AML-193 (cell line): ENCODE measurements at places on chromosomes 3 and 15.

GRCh38 chr3:10169000-10169496 lies 4.3 kb downstream of the IRAK2 start:
- no peak for DNase-seq

DNA sequence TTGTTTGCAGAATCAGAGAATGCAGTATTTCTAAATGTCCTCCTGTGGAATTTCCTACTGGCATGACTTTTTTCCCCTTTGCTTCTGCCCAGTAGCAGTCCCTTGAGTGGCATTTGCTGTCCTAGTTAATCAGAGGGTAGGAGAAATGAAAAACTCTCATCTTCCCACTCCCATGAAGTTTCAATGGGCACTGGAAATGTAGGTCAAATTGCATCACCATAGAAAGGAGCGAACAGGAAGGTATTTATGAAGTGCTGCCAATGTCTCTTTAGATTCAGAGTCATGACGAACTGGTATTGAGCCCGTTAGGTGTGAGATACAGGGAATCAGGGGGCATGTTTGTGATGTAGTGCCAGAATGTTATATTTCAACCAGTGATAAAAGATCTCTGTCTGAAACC lies 23.2 kb downstream of the ATXN7 start:
- DNase-seq, result no peak

DNA sequence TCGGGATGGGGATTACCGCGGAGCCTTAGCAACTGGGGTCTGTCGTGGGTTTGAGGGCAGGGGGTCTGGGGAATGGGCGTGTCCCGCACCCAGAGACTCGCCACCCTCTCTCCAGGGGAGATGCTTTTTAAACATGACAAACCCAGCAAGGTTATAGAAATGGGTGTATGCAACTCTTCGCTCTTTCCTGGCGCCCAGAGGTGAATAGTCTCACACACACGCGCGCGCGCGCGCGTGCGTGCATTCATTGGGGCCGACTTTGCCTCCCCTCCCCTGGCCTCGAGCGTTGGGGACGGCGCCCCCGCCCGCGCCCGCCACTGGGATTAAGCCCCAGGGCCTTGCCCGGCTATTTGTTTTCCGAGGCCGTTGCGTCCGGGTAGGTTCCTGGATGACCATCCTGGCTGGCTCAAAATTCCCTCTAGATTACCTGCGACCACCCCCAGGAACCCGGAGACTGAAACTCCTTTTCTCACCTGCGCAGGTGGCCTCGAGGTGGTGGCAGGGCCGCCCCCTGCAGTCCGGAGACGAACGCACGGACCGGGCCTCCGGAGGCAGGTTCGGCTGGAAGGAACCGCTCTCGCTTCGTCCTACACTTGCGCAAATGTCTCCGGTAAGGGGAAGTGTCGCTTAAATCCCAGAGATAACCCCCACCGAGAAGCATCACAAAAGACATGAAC lies 777 bp downstream of the GPR160 start:
- DNase-seq, result peak; percentile 65

GRCh38 chr3:52469001-52469400 lies 13.6 kb downstream of the NISCH start:
- no peak for DNase-seq

- peak; percentile 12 for DNase-seq
Measured at GRCh38 chr3:190983875-190984274, 121.4 kb upstream of the GMNC start.

- no peak for DNase-seq
Measured at GRCh38 chr3:157535667-157536066, 32.5 kb upstream of the VEPH1 start.

- no peak for DNase-seq
Measured at GRCh38 chr3:168956076-168956475, 707.4 kb downstream of the MECOM start.

DNA sequence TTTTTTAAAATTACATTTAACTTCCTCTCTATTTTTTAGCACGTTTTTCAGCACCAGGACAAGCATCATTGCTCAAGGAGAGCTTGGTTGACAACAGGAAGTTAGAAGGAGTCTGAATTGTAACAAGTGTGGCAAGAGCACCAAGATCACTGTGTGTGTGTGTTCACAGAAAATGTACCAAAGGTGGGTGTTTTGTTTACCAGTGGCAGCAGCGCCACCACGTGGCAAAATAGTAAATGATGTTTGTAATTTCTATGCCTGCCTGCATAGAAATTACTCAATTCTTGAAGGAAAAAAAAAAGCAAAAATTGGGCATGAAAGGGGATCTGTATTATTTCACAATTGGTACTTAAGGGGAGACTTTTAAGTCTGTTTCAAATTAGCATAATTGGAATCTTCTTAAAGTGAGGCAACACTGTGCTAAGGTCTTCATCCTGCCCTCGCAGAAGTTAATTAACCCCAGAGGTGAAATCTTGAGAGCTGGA lies 7.4 kb upstream of the U2SURP start:
- peak; percentile 98 for DNase-seq

DNA sequence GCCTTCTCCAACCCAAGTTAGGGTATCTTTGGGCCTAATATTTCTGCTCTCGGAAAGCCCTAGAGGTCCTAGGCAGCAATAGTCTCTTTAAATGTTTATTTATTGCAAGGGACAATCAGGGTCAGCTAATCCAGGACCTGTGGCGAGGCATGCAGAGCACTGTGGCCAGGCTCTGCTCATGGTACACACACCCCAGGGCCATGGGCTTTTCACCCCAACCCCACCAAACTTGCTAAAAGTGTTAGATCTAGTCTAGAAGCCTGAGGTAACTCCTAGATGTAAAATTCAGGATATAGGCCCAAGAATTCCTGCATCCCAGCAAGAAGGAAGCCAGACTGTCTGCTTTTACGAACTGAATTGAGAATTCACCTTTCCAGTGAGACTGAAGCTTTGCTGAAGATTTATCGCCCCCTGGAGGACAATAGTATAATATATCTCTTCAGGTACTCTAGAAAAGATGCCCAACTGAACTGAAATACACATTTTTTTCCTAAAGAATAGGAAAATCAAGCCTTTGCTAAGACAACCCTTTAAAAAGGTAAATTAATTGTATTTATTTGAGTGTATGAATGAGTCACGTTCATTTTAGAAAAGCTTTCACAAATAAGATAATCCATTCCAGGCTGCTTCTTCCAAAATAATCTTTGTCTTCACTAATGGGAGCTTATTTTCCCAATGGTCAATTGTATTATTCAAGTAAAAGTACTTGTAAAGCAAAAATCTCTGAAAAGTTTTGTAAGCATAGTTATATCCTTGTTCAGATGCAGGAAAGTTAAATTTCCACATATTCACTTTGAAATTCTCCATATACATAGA lies 89.8 kb downstream of the LRRC3B start:
- peak; percentile 54 for DNase-seq

- DNase-seq, result no peak
Measured at GRCh38 chr3:69723389-69723788, 15.9 kb upstream of the MITF start.

DNA sequence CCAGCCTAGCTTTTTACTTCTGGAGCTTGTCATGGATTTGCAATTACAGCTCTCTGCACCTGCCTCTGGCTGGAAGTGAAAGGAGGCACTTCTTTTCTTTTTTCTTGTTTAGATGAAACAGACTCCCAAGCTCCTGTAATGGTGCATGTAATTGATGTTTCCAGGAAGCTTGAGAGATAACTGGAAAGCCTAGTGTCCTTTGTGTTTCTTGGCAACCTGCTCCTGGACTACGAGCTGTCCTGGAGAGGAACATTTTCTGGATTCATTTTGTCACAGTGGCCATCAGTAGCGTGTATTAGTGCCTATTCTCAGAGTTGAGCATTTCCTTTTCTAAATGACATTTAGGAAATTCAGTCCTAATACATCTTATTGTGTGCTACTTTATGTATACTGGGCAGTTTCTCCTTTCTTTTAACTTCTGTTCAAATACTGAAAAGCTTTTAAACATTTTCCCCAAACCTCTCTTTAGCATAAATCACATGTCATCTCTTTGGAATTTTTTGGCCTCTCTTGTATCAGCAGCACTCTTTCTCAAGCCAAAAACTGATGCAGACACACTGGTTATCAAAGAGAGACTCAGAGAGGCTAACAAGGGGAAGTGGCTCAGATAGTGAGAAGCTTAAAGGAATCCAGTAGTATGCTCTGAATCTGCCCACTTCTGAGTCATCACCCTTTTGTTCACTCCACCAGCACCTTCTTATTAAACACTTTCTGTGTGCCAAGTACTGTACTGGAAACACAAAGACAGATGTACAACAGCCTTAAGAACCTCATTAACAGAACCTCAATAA lies 62.6 kb upstream of the SLC2A2 start:
- DNase-seq, result no peak
